Stimulated activated CD8-positive, alpha-beta memory T cell treated with anti-CD3 and anti-CD28 coated beads, Interleukin-15, amount 100 ng/mL, for 48 hours (primary cell): ENCODE measurements at places on chromosomes 5 and 9.

- DNase-seq: no peak
These were observed 48.8 kb upstream of the FBN2 start for GRCh38 chr5:128586848-128587247.

GRCh38 chr9:137301081-137301947, 757 bp downstream of the NRARP start:
- DNase-seq: no peak

DNA sequence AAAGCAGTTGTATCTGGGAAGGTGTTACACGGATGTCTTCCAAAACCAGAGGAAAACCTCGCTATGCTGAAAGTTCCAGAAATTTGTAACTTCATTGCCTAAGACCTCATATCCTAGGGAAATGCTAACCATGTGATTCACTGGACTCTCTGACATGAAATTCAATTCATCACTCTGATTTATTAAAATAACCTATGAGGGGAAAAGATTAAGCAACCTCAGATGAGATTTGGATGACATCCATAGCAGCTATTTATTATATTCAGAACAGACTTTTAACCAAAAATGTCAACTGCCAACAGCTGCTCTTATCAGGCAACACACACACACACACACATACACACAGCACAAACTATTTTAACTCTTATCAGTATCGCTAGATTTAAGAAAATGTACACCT, 1006.4 kb upstream of the CTNND2 start:
- no peak for DNase-seq

DNA sequence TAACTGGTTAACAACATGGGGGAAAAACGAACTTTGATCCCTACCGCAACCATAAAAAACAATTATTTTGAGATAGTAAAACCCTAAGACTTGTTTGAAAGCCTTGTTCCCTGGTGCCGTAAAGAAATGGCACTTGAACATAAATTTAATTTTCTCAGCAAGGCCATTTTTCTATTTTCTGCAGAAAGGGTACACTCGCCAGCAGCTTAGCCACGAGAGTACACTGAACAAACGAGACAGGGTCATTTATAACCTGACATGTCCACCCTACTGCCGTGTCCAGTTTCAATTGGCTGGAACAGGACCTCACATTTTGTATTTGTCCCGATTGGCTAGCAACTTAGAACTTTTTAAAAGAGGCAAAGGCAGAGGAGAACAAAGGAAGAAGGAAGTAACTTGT, 26.8 kb downstream of the FBXW11 start:
- no peak for DNase-seq

DNA sequence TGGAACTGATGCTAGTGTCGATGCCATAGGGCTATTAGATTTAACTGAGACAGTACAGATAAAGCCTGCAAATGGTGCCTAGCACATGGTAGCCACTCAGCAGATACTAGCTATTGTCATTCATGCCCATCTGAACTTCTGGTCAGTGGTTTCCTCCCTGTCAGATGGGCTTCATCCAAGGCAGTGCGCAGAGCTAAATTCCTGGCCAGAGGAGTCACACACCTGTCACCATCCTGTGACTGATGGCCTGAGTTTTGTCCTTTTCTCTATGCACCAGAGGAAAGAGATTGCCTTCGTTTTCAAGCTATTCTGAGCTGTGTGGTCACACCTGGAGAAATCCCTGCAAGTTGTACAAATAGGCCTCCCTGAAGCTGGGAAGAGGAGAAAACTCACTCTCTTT, 34.7 kb downstream of the MSX2 start:
- DNase-seq: no peak

- no peak for DNase-seq
These were observed 995 bp upstream of the SLC23A1 start for GRCh38 chr5:139383993-139384590.

DNA sequence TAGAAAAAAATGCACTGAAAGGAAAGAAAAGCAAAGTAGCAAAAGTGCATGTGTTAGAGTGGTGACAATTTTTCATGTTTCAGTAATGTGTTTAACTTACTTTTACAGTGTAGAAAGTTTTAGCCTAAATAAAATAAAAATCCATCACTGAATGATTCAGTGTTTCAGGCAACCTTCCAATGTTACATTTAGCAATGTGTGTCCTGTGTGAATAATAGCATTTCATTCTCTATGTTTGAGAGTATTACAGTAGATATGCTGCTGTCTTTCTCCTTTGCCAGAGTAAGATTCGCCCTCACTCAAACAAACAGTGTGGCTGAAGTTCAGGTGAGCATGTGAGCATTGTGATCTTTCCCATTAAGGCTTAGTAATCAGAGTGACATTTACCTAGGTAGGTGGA, 171.1 kb downstream of the TARS1 start:
- DNase-seq: no peak

DNA sequence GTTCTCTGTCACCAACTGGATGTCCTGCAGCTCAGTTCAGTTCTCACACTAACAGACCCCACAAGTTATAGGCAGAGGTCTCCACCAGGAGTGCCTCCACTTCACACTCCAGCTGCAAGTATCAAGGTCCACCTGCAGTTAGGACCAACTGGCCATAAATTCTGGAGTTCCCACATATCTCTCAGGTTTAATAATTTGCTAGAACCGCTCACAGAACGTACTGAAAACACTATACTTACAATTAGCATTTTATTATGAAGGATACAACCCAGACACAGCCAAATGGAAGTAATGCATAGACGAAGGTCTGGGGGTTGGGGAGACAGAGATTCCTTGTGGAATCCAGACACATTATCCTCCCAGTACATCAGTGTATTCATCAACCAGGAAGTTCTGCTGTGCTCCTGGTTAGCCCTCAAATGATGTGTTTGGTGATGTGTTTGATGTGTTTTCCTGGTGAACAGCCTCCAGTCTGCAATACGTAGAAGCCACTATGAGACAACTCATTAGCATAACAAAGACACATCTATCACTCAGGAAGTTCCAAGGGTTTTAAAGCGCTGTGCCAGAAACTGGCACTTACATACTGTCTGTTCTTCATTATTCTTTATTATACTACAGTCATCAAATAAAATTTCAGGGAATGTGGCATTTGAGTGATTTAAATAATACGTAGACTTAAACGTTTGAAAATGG, 25.4 kb downstream of the OGN start:
- no peak for DNase-seq

DNA sequence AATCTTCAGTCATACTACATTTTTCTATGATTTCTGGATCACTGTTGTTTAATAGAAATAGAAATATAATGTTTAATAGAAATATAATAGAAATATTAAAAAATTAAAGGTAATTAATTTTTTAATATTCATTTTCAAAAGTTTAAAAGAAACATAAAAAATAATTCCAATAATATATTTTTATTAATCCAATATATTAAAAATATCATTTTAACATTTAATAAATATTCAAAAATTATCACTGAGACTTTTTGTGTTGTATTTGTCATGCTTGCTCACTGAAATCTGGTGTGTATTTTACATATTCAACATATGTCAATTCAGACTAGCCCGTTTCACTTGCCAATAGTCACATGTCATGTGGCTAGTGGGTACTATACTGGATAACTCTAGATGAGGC, 80.6 kb upstream of the SLCO6A1 start:
- no peak for DNase-seq

- DNase-seq: no peak
These were observed 74.1 kb downstream of the FNBP1 start for GRCh38 chr9:129968690-129969485.

- DNase-seq: no peak
These were observed 219.2 kb downstream of the ENC1 start for GRCh38 chr5:74421377-74421776.

GRCh38 chr9:6079386-6079785, 64.0 kb upstream of the RANBP6 start:
- no peak for DNase-seq

GRCh38 chr9:89991204-89991790, 386.5 kb downstream of the GADD45G start:
- DNase-seq: no peak

DNA sequence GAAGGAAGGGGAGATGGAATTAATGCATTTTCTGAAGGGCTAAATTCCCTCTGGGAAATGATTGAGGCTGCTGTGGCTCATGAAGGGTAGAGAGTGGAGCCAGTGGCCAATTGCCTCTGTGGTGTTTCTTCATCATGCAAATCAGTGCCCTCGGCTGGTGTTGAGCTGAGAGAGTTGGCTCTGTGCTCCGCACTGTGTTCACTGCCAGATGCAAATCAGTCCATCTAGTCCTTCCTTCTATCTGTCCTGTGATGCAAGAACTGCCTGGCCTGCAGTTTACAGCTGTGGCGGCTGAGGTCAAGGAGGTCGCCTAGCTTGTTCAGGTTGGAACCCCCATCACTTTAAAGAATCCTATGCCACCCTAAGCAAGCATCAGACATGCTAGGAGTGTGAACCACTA, 6.0 kb downstream of the TMEM171 start:
- DNase-seq: no peak

DNA sequence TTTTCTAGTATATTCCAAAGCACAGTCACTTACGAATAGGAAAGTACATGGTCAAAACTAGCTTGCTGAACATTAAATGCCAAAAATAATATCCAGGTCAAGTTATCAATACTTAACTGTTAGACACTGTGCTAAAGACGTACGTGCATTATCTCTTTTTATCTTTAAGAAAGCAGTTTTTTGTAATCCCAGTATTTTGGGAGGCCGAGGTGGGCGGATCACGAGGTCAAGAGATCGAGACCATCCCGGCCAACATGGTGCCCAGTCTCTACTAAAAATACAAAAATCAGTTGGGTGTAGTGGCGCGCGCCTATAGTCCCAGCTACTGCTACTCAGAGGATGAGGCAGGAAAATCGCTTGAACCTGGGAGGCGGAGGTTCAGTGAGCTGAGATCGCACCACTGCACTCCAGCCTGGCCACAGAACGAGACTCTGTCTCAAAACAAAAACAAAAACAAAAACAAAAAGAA, 2.7 kb upstream of the HSPA5 start:
- DNase-seq: no peak

DNA sequence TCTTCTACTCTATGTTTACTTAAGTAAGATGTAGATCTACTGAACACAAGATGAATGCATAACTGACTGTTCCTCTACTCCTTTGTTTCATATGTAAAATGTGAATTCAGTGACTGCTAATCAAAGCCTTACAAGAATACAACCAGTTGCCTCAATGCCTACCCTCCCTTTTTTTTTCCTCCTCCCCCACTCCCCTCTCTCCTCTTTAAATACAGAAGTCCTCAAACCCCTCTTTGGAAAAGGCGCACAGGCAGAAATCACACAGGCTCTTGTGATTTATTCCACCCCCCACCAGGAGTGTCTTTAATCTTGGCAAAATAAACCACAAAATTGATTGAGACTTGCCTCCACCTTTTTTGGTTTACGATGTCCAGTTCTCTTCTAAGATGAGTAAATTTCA, 398.5 kb downstream of the DMAC1 start:
- no peak for DNase-seq

- DNase-seq: no peak
These were observed 27.6 kb downstream of the ADAMTS2 start for GRCh38 chr5:179317411-179318220.

GRCh38 chr5:5293029-5293428, 129.4 kb upstream of the ICE1 start:
- DNase-seq: no peak

GRCh38 chr9:117046666-117047327, 359.7 kb downstream of the TRIM32 start:
- DNase-seq: no peak

- DNase-seq: no peak
These were observed 89.7 kb upstream of the CCNG1 start for GRCh38 chr5:163347671-163348070.

- no peak for DNase-seq
These were observed 21.9 kb upstream of the FSD1L start for GRCh38 chr9:105425816-105426433.

- no peak for DNase-seq
These were observed 21.5 kb upstream of the DOCK2 start for GRCh38 chr5:169615561-169615960.

DNA sequence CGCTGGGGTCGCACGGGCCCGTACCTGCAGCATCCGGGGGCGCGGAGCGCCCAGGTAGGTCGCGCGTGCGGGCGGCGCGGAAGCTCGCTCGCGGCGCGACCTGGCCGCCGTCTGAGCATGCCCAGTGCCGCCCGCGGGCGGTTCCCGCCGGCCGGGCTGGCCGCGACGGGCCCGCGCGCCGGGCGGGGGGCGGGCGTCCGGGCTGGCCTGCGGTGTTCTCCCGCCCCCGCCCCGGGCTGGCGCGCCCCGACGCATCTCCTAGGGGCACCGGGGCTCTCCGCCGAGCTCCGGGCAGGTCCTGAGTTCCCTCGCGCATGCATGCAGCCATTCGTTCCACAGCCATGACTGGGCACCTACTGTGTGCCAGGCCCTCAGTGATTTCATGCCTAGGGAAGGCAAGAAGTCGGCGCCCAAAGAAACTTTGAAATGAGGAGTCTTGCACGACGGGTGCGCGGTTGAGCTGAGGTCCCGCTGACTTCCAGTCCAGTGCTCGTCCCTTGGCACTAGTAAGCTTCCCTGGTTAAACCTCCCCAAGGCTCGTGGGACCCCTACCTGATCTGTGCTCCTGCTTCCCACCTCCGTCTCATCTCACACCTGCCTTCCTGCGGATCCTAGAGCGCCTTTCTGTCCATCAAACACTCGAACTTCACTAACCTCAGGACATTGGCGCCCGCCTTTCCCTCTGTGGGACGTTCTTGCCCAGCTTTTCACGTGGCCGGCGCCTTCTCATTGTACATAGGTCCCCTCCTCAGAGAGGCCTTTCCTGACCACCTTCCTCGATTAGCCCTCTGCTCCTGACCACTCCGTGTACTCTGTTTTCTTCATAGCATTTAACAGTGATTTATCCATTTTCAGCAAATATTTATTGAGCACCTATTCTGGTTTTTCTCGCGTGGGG, at the start of gene PTPN3:
PTPN3 (minus strand) TSS at position 113 of the 898 bp plus-strand sequence. CDS start 34,873 bp downstream, outside the sequence.
- DNase-seq: no peak

- no peak for DNase-seq
These were observed 127.1 kb upstream of the FBXL17 start for GRCh38 chr5:108508979-108509378.

DNA sequence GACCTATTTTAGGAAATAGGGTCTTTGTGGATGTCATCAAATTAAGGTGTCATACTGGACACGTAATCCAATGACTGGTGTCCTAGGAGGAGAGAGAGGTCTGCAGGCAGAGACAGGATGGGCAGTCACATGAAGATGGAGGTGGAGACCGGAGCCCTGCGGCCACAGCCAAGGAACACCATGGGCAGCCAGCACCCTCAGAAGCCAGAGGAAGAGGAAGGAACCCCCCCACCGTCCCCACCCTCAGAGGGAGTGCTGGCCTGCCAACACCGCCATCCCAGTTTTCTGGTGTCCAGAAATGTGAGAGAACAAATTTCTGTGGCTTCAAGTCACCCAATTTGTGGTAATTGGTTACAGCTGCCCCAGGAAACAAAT, 88.3 kb downstream of the NSUN2 start:
- DNase-seq: no peak

- DNase-seq: no peak
These were observed 237.1 kb upstream of the PUM3 start for GRCh38 chr9:3080951-3081350.

- no peak for DNase-seq
These were observed 42.1 kb downstream of the OTULIN start for GRCh38 chr5:14706615-14707021.

DNA sequence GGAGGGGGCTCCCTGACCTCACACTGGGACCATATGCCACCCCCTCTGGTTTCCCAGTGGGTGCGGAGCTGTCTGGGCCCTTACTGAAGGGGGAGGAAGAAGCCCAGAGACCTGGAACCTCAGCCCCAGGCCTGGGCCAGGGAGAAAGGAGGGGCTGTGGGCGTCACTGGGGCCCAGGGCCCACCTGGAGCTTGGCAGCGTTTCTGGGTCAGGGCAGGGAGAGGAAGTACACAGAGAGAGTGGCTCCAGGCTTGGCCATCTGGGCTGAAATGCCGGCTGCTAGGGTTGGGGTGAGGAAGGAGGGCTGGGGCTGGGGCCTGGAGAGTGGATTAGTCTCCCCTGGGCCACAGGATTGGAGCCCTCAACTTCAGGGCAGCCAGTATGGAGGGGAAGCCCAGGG, 6.4 kb upstream of the DAB2IP start:
- no peak for DNase-seq
